ENCODE measurements at places on chromosomes 4 and X. TPM values are rescaled to one million over a fixed set of nuclear protein-coding genes. Genes with fewer than 3 reads are reported as not detected.

DNA sequence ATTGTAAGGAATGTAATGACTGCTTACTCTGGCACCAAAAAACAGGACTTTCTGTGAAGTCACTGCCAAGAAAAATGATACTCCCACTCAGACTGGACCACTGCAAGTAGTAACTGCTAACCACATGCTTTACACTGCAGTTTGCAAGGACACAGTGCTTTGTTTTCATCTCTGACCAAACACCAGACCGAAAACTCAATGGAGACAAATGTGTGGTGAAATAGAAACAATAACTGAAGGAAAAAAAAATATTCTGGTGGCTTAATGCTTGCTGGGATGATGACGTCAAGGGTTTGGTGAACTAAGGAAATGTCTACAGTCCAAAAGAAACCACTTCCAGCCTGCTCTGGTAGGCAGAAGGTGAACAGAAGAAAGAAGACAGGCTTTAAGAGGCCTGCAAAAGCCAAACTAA is 13.2 kb downstream of the GPC4 start:
- DNase-seq, result no peak

DNA sequence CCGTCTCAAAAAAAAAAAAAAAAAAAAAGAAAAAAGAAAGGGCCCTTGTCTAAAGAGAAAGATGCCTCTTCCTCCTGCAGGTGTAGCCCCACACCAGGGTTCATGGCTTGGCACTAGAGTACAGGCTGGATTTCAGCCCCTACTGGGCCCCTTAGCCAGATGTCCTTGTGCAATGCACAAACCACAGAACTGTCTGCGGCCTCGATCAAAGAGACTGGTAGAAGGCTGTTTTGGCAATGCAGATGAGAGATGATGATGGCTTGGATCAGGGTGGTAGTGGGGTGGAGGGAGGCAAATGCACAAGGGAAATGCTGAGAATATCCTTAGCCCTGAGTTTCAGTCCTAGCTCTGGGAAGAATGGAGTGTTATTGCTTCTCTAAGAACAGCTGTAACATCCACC is 26.5 kb upstream of the TSR2 start:
- no peak for DNase-seq

DNA sequence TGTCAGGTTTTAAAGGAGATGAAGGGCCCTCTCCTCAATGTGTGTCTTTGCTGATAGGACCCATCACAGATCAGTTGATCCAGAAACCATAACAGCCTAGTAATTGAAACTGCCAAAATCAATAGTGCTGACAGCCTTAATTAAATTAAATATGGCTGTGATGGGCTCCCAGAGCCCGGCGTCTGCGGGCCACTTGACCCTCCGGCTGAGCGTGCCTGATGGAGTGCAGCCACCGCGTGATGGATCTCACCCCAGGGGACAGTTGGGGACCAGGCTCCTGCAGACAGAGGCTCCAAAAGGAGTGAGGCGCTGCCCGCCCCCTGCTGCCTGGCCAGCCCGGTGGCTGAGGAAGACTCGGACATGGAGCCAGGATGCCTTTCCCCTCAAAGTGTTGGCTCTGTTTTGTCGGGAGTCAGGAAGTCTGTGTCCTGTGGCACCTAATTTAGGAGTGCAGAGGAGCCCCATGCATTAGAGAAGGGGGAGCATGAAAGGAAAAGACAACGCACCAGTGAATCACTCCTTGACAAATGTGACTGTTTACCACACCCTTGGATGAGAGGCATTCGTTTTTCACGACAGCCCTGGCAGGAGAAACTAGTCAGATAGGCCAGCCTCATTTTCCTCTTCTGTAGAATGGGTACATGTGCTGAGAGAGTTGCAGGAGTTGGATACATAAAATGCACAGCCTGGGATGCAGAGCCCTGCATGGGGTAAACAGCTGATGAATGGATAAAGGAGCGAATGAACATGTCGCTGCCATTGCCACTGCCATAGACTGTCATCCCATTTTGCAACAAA is 40.9 kb upstream of the MSX1 start:
- DNase-seq, result no peak

SATL1 gene
- total RNA-seq, result 0.15 TPM

CACNA1F gene
- total RNA-seq, result not detected

HSFX3 gene
- total RNA-seq, result not detected
